Urinary bladder (tissue), 4 donors: ENCODE measurements at places on chromosomes 5 and 9.

DNA sequence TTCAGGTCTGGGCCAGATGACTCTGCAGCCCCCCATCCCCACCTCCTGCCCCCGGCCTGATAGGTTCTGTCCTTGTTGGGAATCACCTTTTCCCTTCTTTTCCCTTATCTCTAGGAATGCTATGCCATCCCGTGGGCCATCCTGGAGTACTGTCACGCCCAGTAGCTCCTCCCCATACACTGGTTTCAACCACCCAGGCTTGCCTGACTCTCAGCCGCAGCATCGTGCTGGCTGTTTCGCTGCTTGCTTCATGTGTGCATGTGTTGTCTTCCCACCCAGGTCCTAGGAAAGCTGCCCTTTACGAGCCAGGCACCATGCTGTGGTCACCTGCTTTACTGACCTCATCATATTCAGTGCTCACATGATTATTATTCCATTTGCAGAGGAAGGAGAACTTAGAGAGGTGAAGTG is 71.8 kb downstream of the ANGPTL2 start:
- no peak for DNase-seq

- DNase-seq: no peak
Observed at GRCh38 chr5:36720688-36721087, 114.3 kb downstream of the SLC1A3 start.

DNA sequence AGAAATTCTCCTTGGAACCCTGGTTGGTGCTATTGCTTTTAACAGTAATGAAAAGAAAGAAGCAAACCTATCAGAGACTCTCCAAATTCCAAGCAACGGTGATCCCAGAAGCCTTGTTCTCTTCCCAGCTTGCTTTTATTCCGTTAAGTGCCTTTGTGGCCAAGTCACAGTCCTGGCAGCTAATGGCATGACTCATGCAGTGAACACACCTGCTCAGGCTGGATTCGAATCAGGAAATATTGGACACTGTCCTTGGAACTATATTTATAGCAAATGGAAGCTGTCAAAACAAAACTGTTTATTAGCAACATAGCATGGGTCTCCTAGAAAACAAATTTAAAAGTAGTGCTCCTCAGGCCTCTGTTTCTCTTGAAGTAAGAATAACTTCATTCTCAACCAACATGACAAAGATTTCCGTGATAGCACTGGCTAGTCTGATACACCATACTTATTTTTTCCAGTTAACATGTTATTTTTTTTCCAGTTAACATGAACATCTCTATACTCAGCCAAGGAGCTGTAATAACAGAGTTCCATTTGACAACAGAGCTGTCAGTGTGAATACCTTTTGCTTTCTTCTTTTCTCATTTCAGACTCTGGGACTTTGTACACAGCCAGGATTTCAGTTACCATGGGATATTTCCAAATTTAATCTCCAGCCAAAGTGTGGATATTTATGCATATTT is 502.4 kb downstream of the GADD45G start:
- DNase-seq: no peak

GRCh38 chr9:14315875-14316601 is 2.1 kb upstream of the NFIB start:
- no peak for DNase-seq

DNA sequence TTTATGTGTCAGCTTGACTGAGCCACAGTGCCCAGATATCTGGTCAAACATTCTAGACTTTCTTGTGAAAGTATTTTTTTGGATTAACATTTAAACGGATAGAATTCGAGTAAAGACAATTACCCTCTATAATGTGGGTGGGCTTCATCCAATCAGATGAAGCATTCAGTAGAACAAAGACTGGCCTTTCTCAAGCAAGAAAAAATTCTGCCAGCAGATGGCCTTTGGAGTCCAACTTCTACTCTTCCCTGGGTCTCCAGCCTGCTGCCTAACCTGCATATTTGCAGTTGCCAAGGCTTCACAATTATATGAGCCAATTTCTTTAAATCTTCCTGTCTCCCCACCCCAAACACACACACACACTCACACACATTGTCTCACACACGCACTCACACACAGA is 86.4 kb downstream of the MED10 start:
- DNase-seq: no peak

- no peak for DNase-seq
Observed at GRCh38 chr5:66720780-66721179, 124.6 kb downstream of the MAST4 start.

DNA sequence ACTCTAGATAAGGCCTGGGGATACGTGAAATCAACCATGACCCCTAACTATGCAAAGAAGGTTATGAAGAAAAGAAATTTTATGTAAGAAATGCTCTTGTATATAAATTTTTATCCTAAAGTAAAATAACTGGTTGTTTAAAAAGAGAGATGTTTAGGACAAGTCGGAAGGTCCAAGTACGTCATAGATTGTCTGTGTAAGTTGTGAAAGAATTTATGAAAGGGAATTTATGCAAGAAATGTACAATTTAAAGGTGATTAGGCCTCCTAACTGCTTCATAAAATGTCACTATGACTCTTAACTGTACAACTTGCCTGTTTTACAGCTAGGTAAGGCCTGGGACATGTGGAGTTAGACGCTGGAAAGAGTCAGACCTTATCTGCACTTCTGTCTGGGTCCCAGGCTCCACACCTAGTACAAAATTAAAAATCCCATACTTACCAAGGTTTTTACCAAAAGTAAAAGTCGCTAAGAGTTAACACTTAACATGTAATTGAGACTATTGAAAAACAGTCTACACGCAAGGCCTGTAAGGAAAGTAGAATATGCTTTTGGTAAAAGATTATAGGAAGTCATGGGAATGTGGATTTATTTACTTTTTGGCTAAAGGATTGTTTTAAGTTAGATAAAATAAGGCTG is 77.4 kb downstream of the KIAA0825 start:
- no peak for DNase-seq

DNA sequence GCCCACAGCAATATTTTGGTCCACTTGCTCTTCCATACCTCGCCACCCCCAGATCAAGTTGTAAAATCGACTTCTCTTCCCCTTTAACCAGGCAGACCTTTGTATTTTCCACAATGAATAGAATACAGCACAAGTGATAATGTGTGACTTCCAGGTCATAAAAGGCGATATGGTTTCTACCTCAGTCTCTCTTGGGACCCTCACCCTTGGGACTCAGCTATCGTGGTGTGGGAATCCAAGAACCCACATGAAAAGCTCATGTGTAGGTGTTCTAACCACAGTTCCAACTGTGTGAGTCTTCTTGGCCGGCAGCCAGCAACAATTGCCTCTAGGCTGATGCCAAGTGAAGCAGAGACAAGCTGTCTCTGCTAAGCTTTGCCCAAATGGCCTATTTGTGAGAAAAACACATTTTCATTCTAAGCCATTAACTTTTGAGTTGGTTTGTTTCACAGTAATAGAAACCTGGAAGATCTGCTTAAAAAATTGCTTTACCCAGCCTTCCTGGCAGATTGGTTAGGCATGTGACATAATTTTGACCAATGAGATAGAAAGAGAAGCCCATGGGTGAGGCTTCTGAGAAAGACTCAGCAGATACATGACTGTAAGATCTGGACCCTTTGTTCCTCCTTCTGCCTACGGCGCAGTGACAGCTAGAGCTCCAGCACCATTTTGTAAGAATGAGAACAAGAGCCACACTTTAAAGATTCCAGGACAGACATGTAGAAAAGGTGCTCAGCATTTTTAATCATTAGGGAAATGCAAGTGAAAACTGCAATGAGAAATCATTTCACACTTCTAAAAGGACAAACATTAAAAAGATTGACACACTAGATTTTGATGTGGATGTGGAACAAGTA is 18.3 kb upstream of the MLLT3 start:
- DNase-seq: no peak

DNA sequence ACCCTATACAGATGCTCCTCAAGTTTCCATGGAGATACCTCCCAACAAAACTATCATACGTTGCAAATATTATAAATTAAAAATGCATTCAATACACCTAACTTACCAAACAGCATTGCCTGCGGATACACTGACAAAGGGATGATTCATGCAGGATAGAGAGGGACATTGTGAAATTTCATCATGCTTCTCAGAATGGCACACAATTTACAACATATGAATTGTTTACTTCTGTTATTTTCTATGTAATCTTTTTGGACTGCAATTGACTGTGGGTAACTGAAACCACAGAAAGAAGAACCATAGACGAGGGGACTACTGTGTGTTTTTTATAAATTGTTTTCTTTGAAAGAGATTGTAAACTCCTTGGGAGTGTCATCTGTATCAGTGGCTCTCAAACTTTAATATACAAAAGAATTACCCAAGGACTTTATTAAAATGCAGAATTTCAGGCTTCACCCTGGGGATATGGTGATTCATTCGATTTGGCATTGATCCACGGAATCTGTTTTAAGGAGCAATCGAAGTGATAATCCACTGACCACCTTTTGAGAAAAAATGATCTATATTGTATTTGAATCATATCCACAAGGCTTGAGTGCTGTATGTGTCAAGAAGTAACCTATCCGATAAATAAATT is 146.4 kb downstream of the SGCD start:
- DNase-seq: no peak

DNA sequence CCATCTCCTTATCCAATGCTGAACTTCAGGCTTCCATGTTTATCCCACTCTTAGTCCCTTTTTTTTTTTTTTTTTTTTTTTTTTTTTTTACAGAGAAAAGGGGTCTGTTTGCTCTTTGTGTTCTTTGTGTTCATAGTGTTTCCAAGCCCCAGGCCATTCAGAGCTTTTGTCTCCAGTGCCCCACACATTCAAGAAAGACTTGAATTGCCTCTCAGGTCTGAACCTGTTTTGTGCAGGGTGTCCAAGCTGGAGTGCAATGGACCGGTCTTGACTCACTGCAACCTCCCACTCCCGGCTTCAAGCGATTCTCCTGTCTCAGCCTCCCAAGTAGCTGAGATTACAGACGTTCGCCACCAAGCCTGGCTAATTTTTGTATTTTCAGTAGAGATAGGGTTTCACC is 191.2 kb downstream of the PALM2AKAP2 start:
- DNase-seq: no peak

- DNase-seq: no peak
Observed at GRCh38 chr5:67170767-67171166, 25.8 kb downstream of the CD180 start.

DNA sequence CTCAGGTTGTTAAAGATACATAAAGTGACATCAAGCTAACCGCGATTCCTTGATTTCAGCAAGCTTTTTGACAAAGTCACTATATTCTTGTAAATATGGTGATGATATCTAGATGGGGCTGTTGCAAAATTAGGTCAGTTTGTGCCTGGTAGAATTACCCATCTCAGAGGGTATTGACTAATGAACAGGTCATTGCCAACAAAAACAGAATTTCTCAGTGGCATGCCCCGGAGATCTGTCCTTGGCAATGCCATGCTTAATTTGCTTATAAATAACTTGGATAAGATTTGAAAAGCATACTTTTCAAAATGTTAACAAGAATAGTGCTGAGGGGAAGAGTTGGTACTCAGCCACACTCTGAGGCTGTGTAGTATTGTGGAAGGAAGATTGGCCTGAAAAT is 783.3 kb upstream of the SEMA6A start:
- no peak for DNase-seq
